ENCODE measurements at places on chromosomes 12 and 14. TPM values are rescaled to one million over a fixed set of nuclear protein-coding genes. Genes with fewer than 3 reads are reported as not detected.

ARHGEF40 gene
- total RNA-seq, result 13.7 TPM

SLC35F4 gene
- total RNA-seq, result not detected

ZC2HC1C gene
- total RNA-seq, result 4.0 TPM

KIF21A gene
- total RNA-seq, result 20.9 TPM

CIROP gene
- not detected for total RNA-seq

Data from A549 treated with ZK216348 at 1 μM for 4 hours (cell line).